ENCODE measurements at places on chromosomes 1 and 21. TPM values are rescaled to one million over a fixed set of nuclear protein-coding genes. Genes with fewer than 3 reads are reported as not detected.
A peak's percentile ranks its signal among the peaks of the same experiment; 100 is the strongest.

DNA sequence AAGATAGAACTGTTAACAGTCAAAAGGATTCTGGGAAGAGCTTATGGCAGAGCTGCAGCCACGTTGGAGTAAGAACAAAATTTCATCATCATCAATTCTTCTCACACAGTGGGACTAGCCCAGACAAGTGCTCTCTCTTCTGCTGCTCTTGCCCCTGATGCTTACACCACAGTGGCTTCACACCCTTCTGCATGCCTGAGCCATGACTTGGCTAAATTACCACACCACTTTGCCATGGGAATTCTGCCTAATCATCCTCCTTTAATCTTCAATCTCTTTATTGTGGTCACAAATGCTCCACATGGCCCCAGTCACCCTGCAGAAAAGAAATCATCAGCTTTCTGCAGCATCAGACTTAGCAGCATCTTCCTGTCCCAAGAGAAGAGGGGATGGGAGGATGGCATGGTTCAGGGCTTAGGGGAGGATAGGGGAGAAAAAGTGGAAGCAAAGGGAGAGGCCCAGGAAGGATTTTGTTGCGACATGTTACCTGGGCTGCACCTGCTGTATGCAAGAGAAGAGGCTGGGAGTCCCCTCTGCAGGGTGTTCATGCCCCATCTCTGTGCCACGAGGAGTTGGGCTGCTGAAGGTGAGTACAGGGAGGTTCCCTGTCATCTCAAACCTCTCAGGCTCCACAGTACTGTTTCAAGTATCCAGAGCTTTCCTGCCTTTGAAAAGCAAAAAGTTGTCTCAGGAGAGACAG lies 9.0 kb upstream of the RPTN start:
- peak; percentile 70 for ATAC-seq

DNA sequence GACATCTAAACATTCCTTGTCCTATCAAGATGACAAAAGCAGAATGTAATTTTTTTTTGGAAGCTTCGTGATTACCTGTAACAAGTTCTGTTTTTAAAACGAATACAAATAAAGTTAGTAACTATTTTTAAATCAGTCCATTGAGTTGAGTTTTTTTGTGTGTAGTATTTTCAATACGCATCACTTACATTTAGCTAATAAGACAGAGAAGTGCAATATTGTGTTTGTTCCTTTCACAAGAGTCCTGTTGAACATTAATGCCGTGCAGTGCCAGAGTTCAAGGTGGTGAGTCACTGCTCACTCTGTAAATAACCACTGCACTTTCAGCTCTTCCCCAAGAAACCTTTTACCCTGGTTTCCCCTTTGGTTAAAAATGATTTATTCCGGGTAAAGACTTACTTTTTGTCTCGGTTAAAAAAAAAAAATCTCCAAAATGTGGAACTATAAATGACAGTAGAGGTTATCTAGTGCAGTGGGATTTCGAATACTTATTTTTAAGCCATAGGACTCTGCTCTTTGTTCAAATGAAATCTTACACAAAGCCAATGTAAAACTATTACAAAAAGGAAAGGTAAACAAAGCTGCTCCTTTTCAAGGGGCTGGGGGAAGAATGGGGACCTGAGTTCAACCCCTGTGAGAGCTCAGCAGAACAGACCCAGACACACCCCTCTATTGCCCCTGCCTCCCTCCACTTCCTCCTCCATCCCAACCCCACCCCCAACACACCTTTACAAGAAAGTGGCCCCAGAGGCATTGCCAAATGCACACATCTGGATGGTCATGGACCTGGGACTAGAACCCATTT lies 14.8 kb upstream of the NCMAP start:
- ATAC-seq = no peak

FAM43B gene
- total RNA-seq = 0.93 TPM

DNA sequence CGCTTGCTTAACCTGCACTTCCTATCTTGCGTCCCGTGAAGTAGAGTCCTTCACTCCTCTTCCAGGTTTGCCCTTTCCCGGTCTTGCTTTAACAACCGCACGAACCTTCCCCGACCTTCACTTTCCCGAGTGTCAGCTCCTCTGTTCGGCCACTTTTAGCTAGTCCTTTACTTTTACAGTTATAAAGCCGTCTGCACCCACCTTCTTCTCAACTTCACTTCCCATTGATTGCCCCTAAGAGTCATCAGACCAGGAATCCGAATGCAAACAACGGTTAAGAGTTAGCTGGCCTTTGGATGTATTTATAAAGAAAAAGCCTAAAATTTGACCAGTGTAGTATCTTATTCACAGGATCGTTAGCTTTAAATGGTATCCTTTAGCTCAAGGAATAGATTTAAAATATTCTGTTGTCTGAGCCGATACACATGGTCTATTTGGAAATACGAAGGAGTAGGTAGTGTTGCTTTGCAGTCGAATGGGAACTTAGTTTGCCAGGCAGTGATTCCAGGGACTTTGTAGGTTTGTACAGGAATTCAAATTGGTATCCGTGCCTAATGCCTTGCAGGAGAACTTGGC lies 1.4 kb downstream of the PPP2R5A start:
- ATAC-seq = no peak

DNA sequence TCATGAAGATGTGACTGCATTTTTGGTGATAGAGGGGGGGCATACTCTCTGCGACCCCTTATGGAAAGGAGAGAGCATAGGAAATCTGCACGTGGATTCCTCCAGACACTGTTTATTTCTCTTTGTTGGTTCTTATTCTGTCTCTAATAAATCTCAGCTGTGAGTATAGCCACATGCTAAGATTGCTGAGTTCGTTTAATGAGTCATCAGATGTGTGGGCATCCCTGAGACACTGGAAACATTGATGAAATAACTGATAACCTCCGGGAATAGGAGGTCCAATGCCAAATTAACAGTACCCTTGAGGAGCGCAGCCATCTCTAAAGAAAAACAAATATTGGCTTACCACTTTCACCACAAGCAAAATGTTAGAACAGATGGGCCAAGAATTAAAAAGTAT lies 880.2 kb upstream of the NEGR1 start:
- ATAC-seq = no peak

DNA sequence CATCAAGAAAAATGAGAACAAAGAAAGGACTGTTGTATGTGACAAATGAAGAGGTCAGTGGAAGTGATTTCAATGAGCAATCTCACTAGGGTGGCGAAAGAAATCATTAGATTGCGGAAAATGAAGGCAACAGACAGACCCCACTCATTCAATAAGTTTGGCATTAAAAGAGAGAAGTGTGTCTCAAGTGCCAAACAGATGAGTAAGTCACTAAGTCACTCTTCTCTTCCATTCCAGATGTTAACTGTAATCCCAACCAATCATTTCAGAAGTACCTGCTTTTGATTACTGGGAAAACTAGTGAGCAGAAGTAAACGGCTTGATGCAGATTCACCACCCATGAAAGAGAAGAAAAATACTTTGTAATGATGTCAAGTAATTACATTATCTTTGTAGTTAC lies 144.3 kb upstream of the PRMT6 start:
- ATAC-seq = no peak

DNA sequence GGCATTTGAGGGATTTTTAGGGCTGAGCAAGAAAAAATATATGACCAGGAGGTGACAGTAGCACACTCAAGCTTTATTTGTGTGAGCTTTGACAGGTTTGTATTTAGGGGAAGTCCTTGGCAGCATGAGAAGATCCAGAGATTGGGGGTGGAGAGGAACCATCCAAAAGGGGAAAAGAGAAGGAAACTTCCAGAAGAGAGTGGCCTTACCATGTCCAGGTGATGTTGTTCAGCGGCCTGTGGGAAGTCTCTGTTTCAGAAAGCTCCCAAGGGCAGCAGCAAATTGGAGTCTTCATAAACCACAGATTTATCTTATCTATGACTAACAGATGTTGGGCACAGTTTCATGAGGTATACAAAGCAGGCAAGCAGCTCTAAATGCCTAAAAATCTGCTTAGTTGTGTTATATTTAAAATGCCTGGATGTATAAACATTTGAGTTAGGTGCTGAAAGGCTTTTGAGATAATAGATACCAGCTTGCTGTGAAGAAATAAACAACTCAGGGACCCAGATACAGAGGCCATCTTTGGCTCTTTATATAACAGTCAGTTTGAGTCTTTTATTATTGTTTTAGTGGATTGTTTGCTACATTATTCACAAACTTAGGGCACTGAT lies 21.2 kb upstream of the ADAR start:
- no peak for ATAC-seq

- no peak for ATAC-seq
Measured at GRCh38 chr1:228420968-228421826, 4.5 kb upstream of the TRIM17 start.
